ENCODE measurements at places on chromosomes 5 and 9.
A peak's percentile ranks its signal among the peaks of the same experiment; 100 is the strongest.

GRCh38 chr9:27447031-27447683 lies 76.9 kb upstream of the IFNK start:
- no peak for DNase-seq

- no peak for DNase-seq
Measured at GRCh38 chr9:30015073-30015472, 2369.4 kb upstream of the ACO1 start.

GRCh38 chr5:111776913-111777781 lies 20.2 kb upstream of the NREP start:
- DNase-seq = no peak

- DNase-seq = no peak
Measured at GRCh38 chr9:3768712-3769457, 243.1 kb upstream of the RFX3 start.

DNA sequence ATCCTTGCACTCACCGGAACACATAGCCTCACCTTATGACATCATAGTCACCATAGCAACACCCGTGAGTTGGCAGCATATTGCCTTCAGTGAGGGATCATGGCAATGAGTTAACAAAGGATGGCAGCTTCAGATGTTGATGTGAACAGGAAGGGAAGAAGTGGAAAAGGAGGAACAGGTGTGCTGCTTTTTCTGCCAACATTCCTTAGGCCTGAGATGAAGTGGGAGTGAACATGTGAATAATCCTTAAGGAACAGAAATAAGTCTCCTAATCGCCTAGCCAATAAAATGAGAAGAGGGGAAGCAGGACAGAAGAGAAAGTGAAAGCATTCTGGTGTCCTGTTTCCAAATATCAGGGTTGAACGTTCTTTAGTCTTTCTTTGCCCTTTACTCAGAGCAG lies 360.0 kb downstream of the BRINP1 start:
- no peak for DNase-seq

DNA sequence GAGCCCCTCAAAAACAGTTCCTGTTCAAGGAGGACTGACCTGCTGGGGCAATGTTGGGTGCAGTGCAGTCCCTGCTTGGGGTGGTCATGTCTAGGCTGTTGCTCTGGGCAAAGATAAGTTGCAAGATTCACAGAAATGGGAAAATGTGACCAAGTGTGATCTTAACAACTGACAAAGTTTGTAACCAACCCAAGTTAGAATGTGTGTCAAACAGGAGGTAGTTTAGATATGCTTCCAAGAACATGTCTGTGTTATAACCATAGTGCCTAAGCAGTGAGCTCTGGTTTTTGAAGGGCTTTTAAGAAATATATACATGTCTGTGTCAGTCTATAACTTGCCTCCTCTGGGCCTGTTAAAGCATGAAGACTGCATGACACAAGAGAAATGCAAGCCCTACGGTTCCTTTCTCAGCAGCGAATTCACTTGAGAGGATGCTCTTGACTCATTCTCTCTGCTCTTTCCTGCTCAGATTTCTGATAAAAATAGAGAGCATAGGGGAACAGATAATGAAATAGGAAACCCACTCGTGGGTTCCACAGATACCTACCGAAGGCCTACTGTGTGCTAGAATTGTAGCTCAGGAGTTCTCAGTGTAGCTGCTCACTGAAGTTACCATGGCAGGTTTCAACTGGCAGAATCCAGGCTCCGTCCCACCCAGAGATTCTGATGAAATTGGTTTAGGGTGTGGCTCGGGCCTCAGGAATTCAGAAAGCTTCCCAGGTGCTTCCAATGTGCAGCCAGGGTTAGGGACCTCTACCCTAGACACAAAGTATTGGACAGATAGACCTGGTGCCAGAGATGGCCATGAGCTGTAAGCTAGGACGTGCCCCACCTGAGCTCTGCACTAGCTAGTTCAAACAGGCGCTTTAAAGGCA lies 52.4 kb downstream of the ARHGEF37 start:
- no peak for DNase-seq

GRCh38 chr5:168059131-168059530 lies 232.3 kb upstream of the WWC1 start:
- no peak for DNase-seq

- no peak for DNase-seq
Measured at GRCh38 chr9:104944356-104944755, 16.4 kb upstream of the ABCA1 start.

GRCh38 chr5:56481428-56482357 lies 248.6 kb upstream of the ANKRD55 start:
- peak; percentile 80 for DNase-seq

GRCh38 chr9:99820685-99821395 lies 845 bp upstream of the NR4A3 start:
- peak; percentile 61 for DNase-seq

- DNase-seq = peak; percentile 86
Measured at GRCh38 chr5:149938791-149939358, 5.7 kb downstream of the PDE6A start.

- no peak for DNase-seq
Measured at GRCh38 chr9:134887219-134887618, 6.6 kb downstream of the FCN2 start.

DNA sequence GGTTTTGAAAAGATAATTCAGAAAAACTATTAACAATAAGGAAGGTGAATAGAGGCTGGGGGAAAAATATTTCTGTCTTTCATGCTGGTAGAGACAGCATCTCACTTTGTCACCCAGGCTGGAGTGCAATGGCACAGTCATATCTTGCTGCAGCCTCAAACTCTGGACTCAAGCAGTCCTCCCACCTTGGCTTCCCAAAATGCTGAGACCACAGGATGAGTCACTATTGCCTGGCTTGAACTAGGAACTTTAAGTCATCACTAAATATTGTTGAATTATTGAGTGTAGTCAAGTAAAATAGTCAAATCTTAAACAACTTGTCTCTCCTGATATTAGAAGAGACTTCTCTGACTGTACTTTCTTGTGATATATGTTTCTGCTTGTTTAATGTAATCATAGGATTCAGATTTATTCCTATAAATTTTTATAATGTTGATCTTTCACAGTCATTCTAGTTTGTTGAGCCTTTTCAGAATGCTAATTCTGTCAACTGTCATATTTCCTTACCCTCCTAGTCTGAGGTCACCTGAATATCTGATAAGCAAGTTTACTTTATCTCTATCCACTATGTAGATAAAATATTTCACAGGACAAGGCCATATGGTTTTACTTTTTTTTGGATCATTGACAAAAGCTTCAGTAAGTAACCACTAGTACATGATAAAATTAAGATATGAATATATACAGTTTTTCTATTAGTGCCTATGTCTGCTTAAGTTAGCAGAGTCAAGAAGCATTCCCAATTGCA lies 1696.5 kb downstream of the MAT2B start:
- no peak for DNase-seq

GRCh38 chr5:24750355-24750754 lies 105.6 kb upstream of the CDH10 start:
- no peak for DNase-seq

- no peak for DNase-seq
Measured at GRCh38 chr5:138536215-138536614, 6.8 kb downstream of the ETF1 start.

DNA sequence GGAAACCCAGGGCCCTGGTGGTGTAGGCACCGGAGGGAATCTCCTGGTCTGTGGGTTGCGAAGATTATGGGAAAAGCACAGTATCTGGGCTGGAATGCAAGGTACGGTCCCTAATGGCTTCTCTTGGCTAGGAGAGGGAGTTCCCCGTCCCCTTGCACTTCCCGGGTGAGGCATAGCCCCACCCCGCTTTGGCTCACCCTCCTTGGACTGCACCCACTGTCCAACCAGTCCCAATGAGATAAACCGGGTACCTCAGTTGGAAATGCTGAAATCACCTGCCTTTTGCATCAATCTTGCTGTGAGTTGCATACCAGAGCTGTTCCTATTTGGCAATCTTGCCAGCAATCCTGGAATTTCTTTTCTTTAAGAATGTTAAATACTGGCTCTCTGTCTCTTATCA lies 1429.1 kb downstream of the MAT2B start:
- DNase-seq = peak; percentile 46

DNA sequence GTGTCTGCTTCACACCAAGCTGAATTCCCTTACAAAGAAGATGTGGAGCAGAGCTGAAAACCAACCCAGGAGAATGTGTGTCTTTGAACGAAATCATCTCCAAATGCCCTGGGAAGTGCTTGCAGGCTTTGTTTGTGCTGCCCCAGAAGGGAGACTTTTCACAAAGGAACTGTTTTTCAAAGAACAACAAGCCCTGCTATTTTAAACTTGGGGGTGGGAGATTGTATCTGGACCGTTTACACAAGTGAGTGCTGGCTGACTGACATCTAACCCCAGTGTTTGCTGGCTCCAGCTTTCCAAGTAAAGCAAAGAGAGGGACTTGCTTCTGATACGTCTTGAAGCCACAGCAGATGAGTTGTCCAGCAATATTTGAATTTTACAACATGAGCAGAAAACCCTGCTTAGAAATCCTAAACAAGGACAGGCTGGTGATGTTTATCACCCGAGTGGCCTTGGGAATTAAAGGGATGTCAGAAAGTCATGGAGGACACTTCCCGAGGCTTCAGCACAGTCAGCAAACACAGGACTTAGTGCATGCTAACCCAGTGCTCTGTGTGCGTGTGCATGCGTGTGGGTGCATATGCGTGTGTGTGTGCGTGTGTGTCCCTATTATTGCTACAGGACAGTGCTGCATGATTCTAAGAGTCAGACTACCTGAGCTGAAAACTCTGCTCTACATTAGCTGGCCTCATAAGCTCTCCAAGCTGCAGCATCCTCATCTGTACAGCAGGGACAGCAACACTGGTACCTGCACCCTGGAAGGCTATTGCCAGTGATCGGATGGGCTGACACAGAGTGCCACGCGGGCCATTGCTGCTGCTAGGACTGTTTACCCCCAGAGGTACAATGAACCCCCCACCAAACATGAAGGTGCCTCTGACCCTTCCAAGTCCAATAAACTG lies 1.4 kb downstream of the ADAMTS12 start:
- DNase-seq = peak; percentile 63

DNA sequence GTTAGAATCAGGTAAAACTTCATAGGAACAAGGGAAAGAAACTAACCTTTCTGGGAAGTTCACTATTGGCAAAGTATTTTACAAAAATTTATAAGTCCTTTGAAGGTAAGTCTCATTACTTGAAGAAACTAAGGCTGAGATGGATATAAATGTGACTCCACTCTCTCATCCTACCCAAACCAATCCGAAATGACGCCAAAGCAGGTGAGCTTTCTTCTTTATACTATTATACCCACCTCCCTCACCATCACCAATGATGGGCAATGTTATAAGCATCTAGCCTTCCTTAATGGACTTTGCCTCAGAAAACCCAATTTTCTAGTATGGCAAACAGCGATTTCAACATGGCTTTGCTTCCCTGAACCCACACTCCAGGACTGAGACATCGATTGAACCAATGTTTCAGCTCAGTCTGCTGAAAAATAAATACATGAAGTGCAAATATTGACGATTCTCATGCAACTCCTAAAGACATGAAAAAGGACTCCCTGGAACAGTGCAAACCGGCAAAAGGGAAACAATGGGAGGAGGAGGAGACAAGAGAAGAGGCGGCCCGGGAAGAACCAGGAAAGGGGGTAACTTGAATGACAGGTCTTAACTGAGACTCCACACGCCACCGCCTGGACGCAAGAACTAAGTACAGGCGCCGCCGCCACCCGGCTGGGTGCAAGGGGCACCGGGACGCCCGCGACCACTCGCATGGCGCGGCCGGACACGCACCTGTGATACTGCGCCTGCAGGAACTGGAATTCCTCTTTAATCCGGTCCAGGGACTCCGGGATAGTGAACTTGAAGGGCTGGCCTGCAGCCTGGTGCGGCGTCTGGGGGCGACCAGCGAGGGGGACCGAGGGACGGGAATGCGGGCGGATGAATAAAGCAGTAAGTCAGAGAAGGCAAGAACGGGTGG lies 2.5 kb downstream of the TLE1 start:
- DNase-seq = peak; percentile 93

DNA sequence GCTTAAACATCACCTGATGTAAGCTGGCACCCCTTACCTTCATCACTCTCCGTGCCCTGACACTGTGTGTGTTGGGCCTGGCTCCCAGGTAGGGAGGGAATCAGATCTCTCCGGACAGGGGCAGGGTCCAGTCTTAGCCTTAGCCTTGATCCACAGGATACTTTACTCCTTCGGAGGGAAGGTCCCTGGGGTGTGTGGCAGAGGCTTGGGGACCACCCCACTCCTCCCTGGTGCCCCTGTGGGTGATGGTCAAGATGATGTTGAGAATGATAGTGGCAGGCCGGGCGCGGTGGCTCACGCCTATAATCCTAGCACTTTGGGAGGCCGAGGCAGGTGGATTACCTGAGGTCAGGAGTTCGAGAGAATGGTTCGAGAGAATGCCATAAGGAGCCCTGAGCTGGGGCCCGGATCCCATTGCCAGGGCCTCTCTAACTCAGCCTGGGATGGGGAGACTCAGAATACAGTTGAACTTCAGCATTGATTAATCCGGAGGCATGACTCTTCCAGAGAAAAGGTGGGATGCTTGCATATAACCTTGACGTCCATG lies 269.5 kb downstream of the HSPA4 start:
- DNase-seq = no peak

GRCh38 chr9:6133346-6134063 lies 82.1 kb upstream of the IL33 start:
- no peak for DNase-seq

GRCh38 chr5:119368238-119368630 lies 12.4 kb downstream of the TNFAIP8 start:
- DNase-seq = no peak

DNA sequence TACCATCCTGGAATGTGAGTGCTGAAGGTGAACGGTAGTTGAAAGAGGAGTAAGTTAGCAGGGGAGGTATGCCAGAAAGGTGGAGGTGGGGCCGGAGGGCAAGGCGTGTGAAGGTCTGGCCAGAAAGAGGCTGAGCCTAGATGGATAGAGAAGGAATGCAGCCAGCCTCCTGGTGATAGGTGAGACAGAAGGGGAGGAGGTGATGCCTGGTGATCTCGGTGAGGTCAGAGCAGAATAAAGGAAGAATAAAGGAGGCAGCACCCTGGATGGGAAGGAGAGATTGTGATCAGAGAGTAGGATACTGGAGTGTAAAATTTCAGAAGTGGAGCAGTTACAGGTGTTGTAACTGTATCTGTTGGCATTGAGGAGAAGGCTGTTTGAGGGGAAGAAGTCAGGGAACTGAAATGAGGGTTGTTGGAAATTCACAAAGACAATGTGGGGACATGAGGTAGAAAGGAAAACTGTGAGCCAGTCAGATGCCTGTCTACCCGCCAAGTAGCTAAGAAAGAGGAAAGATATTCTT lies 2.0 kb downstream of the GNG10 start:
- peak; percentile 94 for DNase-seq
